ENCODE measurements at places on chromosomes 6 and 20.

GRCh38 chr6:98747960-98748359 is 86.4 kb upstream of the POU3F2 start:
- no peak for DNase-seq

DNA sequence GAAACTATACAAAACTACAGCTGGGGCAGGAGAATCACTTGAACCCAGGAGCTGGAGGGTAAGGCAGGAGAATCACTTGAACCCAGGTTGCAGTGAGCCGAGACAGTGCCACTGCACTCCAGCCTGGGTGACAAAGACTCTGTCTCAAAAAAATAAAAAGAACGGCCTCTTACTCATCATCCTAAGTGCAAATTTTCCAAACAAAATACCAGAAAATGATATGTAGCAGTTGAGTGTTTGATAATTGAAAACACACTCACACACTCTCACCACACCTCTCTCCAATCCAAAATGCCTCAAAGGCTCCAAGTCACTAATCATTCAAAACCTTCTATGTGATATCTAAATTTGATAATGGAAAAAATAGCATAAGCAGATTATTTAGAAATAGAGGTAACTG is 198.6 kb upstream of the SHLD1 start:
- no peak for DNase-seq

DNA sequence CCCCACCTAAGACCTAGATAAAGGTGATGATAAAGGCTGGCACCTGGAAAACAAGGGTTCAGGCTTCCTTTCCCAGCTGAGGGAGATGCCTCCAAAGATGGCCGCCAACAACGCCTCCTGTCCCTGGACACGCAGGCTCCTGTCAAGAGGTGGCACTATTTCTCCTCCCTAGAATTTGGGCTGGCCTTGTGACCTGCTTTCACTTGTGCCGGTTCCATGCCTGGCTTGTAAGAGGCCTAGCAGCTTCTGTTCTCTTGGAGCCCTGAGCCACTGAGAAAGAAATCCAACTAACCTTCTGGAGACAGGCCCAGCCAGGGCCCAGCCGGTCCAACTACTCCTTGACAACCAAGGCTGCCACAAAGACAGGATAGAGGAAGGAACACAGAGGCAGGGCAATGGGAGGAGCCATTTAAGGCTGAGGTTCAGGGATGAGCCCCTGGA is 60.2 kb upstream of the RALY start:
- peak; percentile 90 for DNase-seq

GRCh38 chr6:132969196-132969595 is 154.8 kb downstream of the RPS12 start:
- DNase-seq, result no peak

GRCh38 chr6:111107589-111107988 is 20.3 kb downstream of the SLC16A10 start:
- no peak for DNase-seq

GRCh38 chr6:150877928-150878327 is 12.4 kb downstream of the MTHFD1L start:
- DNase-seq, result no peak

DNA sequence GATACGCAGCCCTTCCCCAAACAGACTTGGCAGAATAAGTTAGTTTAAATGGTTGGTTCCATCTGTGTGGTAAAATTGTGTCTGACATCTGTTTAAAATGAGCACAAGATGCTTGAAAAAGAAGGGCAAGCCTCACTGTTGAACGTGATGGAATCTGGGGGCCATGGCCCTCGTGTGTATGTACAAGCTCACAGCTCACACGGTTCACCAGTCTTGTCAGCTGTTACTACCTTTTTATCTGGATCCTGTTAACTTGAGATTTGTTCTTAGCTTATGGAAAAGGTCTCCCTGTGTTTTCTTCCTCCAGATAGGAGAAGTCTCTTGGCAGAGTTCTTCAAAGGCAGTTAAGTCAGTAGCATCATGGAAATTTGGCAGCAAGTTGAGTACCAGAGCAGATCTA is 270.6 kb downstream of the KHDC1L start:
- DNase-seq, result no peak

GRCh38 chr6:56915832-56916231 is 39.1 kb upstream of the BEND6 start:
- DNase-seq, result no peak

DNA sequence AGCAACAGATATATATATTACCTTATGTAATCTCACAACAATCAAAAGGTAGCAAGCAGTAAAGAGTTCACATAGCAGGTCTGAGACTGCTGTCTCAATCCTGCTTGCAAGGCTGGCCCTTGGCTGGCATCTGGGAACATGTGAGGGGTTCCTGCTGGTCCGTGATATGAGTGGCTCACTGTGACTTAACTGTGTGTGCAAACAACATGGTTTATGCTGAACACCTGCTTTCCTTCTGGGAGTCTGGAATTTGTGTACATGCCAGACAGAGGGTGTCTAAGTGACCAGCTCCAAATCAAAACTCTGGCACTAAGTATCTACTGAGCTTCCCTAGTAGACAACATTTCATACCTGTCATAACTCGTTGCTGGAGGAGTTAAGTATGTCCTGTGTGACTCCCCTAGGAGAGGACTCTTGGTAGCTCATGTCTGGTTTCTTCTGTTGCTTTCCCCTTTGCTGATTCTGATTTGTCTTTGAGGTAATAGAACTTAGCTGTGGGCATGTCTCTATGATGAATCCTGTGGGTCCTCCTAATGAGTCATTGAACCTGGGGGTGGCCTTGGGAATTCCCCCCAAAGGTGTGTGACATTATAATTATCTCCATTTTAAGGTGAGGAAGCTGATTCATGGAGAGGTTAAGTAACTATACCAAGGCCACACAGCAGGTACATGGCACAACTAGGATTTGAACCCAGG is 131.6 kb upstream of the NEDD9 start:
- DNase-seq, result no peak

- peak; percentile 47 for DNase-seq
Measured at GRCh38 chr6:12957321-12958051, 240.9 kb downstream of the PHACTR1 start.

- no peak for DNase-seq
Measured at GRCh38 chr6:154757352-154758050, 24.3 kb downstream of the SCAF8 start.

GRCh38 chr6:84304881-84305280 is 77.4 kb upstream of the CEP162 start:
- no peak for DNase-seq

DNA sequence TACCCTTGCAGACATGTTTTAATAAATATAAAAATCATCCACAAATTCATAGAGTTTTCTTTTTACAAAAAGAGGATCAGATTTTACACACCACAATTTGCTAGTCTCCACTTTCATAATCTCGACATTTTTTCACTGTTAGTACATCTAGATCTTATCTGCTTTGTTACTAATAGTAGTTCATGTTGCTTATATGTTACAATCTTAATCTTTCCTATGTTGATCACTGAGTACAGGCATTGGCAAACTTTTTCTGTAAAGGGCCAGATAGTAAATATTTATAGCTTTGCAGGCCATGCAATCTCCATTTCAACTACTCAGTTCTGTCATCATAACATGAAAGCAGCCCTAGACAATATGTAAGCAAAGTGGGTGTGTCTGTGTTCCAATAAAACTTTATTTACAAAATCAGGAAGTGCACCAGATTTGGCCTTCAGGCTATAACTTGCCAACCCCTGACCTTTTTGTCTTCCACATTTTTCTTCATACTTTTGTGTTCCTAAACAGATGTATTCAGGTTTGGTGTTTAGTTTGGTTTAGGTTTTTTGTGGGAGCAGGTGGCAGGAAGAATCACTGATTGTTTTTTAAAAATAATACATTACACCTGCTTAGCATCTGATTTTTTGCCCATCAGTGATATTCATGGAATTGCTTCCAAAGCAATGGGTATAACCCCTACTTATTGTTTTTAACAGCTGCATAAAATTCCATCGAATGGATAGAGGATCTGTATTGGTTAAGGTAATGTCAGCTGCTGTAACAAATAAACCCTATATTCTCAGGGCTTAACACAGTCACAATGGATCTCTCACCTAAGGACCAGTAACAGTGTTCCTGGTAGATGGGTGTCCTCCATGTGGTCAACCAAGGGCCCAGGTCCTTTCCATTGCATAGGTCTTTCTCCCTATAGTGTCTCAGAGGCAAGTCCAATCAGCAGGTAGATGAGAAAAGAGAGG is 61.2 kb downstream of the EYA2 start:
- no peak for DNase-seq

DNA sequence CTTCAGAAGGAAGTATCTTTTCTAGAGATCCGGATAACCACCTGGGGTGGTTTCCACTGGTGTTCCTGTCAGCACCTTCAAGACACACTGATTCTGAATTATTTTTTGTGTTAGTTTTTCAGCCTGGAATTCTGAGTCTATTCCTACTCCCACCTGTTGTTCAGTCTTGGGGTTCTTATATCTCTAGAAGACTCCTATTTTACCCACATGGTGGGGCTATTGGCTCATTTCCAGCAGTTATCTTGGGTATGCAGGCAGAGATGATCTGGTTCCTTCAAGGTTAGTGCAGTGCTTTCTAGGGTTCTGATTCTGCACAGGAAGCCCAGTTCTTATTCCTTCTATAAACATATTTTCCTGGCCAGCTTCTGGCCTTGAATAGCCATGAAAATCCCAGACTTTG is 175.6 kb upstream of the PDE7B start:
- peak; percentile 82 for DNase-seq

- no peak for DNase-seq
Measured at GRCh38 chr20:43942201-43942590, 27.5 kb downstream of the TOX2 start.

DNA sequence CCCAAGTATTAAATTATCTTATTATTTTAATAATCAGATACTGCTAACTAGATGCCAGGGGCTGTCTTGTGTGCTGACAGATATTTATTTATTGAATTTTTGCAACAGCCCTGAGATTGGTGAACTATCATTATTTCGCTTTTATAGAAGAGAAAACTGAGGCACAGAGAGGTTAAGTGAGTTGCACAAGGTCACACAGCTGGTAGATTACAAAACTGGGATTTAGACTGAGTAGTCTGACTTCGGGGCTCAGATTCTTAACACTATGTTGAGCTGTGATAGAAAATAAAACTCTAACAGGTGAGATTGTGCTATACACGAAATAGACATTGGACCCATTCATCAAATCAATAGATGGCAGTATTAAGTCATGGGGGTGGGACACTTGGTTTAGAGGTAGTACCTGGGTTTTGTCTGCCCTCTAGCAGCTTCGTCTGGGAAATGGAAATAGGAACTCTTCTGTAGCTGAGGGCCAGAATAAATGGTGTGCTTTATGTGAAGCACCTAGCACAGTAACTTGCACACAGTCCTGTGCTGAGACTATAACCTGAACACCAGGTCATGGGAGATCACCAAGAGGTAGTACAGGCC is 113.4 kb downstream of the B3GAT2 start:
- peak; percentile 31 for DNase-seq

DNA sequence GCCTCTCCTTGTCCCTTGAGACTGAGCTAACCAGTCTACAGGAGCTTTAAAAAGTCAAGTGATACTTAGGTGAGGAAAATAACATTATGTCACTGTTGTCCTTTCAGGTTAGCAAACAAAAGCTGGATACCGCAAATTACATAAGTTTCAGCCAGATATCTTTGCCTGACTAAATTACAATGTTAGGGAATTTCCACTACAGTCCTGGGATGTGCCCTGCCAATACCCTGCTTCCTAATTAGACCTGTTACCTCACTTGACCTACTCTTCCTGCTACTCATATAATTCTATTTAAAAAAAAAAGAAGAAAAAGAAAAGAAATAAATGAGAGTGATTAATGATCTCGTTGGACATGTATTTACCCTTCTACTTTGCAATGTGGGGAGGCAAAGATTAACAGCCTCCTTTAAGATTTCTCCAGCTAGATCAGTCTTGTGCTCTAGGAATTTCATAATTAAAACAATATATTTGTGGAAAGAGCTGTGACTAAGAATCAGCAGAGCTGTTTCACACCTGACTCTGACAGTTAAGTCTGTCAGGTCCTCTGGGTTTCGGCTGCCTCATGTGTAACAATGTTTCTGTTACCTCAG is 318.9 kb downstream of the HDGFL1 start:
- no peak for DNase-seq

Data from mesendoderm (in vitro differentiated cells).